ENCODE measurements at places on chromosomes 16 and 17.

GRCh38 chr17:51165680-51166197 lies 472 bp upstream of the NME2 start:
- DNase-seq = no peak

GRCh38 chr17:69651921-69652320 lies 237.4 kb downstream of the MAP2K6 start:
- no peak for DNase-seq

DNA sequence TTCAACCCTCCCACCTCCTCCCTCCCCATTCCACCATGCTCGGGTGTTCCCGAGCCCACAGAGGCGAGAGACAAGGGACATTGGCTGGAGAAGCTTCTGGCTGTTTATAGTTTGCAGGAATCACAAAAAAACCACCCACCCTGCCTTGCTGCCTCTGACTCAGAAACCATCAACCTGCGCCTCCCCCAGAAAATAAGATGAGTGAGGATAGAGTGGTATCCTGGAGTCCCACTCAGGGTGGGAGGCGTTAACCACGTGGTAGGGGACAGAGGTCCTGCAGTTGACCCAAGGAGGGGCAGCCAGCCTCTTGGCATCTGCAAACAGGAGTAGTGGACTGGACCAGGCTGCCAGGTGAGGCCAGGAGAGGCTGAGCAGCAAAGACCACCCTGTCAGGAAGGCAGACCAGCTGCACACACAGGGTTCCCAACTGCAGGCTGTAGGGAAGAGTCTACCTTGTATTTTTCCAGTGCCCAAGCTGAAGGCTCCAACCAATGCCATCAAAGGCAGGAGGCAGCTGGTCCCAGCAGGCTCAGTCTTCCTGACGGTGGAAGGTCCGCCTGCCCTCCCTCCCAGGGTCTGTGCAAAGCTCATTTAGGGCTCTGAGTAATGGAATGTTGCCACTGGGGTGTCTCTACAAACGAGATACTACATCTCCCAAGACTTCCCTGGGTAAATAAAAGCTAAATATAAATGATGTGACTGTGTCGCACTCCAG lies 201.5 kb upstream of the TNRC6C start:
- DNase-seq = no peak

- no peak for DNase-seq
Measured at GRCh38 chr17:14381606-14382005, 80.7 kb downstream of the HS3ST3B1 start.

- no peak for DNase-seq
Measured at GRCh38 chr16:14667347-14668266, 26.5 kb downstream of the PLA2G10 start.

DNA sequence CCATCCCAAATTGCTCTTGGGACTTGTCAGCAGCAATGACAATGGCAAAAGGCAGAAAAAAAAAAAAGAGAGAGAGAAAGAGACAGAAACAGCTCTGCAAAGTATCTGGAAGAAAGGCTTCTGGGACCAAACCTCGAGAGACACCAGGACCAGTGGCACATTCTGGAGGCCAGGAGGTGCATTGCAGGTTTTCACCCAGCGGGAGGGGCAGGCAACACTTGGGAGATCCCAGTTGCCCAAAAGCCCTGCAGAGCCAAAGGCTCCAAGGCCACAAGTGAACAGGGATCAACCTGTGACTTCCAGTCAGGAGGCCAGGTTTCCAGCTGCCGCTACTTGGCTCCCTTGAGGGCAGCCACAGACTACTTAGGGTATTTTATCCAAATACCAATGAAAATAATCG lies 110.8 kb upstream of the CDH5 start:
- no peak for DNase-seq

DNA sequence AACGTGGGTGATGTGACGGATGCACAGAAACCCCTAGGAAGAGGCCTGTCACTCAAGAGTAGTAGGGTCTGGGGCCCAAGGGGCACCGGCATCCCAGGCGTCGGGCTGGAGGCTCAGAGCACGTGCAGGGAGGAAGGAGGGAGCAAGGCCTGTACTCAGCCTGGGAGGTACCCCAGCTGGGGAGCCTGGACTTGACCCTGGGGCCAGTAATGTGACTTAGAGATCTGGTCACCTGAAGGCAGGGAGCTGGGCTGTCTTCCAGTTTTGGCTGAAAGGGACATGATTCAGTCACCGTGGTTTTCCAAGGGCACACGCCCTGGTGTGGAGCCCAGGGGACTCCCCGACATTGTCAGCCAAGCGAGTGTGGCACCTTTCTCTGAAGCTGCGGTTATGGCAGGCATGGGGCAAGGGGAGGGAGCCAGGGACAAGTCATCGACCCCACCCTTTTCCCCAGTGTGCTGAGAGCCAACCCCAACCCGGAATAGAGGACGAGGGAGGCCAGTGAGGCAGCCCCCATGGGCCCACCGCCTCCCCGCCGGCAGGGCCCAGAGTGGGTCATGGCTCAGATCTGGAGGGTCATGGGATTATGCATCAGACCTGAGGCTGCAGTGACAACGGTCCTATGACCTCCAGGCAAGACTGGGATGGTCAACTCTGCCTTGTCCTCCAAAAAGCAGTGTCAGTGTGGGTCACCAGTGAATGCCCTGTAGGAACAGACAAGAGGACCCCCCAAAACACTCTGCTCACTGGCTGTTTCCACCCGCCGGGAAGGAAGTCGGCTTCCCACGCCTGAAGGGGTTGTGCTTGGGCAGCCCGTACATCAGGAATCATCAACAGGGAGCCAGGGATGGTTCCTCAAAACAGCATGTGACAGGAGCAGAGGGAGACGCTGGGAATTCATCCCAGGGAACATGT lies 41.9 kb downstream of the MEAK7 start:
- DNase-seq = no peak

- no peak for DNase-seq
Measured at GRCh38 chr16:10828851-10829366, 10.3 kb upstream of the TVP23A start.

- DNase-seq = no peak
Measured at GRCh38 chr17:57905875-57906455, 49.2 kb downstream of the CUEDC1 start.

DNA sequence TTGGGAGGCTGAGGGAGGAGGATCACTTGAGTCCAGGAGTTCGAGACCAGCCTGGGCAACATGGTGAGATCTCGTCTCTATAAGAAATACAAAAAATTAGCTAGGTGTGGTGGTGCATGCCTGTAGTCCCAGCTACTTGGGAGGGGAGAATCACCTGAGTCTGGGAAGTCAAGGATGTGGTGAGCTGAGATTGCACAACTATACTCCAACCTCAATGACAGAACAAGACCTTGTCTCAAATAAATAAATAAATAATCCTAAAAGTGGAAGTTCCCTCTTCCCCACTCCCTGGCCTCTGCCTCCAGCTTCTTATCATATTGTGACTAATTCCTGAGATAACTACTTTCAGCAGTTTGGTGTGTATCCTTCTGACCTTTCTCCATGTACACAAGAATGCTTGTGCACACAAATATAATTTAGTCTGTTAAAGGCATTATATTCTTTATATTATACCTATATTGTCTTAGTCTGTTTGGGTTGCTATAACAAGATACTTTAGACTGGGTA lies 23.5 kb upstream of the DNAJA2 start:
- no peak for DNase-seq

- no peak for DNase-seq
Measured at GRCh38 chr17:8188263-8188839, 1.6 kb downstream of the BORCS6 start.

DNA sequence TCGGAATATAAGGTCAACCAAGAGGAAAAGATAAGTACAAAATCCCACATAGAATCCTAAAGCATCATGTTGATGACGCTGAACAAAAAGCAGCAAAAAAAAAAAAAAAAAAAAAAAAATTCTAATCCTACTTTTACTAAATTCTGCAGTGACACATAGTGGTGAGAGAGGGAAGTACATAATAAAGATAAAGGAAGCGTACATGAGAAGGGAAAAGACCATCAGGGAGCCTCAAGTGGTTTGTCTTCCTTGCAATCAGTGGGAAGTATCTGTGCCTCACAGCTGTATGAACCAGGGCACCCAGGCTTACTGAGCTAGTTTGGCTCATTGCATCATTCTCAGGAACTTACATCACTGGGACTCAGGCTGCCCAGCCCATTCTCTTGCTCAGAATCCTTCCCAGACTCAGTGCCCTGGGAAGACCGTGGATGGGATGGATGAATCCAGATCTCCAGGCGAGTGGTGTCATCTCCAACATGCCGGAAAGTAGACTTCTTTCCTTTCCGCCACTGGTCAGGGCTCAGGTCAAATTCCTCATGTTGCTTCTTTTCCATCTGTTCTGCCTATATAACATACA lies 21.2 kb downstream of the SMG6 start:
- DNase-seq = peak; percentile 65

GRCh38 chr16:82027629-82028064 lies 7.4 kb upstream of the HSD17B2 start:
- DNase-seq = no peak

- no peak for DNase-seq
Measured at GRCh38 chr16:90053902-90054500, 23.1 kb downstream of the PRDM7 start.

DNA sequence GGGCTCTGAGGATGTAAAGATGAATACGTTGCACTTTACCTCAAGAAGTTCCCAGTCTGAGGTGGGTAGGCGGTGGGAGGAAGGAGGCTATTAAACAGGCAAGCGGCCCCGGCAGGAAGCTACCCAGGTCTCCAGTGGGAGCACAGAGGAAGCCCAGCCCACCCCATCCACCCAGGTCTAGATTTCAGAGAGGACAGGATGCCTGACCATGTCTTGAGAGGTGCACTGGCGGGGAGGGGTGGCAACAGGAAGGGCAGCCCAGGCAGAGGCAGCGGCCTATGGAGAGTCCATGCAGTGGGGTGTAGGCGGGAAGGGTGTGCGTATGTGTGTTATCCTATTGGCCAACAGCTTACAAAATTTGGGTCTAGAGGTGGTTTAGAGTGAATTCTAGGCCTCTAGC lies 13.9 kb downstream of the SARM1 start:
- no peak for DNase-seq

- no peak for DNase-seq
Measured at GRCh38 chr17:78351449-78352006, 8.3 kb downstream of the SOCS3 start.

DNA sequence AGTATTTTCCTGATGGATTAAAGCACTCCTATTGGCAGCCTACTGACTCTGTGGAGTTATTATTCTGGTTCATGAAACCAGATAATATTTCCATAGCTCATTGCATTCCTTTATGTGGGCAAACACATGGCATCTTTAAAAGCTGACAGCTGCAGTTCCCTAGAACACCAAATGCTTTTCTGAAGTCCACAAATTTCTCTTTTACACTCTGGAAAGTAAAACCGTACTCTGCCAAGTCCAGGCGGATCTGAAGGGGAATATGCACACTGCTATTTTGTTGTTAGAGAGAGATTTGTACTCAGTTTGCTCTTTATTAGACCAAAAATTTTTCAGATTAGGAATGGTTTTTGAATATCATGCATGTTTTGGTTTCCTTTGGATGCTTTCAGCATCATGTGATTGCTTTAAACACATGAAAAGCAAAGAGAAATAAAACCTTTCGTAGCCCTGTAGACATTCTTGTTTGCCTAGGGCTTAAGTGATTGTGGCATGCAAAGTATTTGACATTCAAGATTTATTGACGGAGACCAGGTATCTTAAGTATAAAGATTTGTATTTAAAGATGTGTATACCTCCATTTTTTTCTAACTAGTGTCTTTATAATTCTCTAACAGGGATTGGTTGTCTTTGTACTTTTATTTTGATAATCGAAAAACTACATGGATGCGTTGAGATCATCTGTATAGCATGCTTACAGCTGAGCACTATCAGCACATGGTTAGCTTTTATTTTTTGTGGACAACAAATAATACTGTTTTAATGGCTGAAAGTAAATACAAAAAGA lies 19.5 kb downstream of the SEC14L1 start:
- DNase-seq = no peak

DNA sequence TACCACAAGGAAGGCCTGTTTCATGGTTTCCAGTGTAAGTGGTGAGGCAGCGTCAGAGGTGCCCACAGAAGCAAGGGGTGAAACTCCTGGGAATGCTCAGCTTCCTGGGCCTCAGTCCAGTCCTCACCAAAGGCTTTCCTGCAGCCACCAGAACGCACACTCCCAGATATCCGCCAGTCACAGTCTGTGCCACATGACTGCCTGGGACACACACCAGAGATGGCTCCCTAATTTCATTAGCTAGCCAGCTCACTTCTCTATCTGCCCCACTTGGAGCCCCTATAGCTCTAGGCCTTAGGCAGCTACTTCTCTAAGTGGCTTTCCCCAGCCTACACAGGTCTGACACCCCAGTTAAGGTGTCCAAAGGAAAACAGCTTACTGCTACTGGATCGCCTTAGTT lies 77.0 kb downstream of the CYTH1 start:
- DNase-seq = no peak

DNA sequence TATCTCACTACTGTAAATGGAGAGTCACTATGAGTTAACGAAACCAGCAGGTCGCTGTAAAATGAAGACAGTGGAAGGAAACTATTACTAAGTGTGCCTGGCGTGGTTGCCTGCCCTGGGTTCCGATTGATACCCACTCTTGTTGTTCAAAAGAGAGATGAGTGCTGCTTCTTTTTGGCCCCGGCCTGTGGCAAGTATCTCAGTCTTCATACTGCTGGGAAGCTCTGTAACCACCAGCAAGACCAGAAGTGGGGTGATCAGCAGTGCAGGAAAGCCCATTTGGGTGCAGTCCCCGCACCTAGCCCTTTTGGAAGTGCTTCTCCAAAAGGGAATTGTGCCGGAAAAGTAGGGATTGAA lies 104.5 kb downstream of the SNX29 start:
- DNase-seq = no peak

DNA sequence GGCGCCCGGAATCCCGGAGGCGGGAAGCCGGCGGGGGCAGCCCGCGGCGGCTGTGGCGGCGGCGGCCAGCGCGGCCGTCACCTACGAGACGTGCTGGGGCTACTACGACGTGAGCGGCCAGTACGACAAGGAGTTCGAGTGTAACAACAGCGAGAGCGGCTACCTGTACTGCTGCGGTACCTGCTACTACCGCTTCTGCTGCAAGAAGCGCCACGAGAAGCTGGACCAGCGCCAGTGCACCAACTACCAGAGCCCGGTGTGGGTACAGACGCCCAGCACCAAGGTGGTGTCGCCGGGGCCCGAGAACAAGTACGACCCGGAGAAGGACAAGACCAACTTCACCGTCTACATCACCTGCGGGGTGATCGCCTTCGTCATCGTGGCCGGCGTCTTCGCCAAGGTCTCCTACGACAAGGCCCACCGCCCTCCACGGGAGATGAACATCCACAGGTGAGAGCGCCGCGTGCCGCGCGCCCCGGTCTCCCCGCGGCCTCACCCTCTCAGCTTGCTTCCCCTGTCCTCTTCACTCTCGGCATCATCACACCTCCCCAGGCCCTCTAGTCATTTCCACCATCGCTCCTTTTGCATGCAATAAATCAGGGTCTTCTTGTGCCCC lies 706 bp downstream of the SHISA6 start:
- no peak for DNase-seq
